ENCODE measurements at places on chromosomes 5 and 9. TPM values are rescaled to one million over a fixed set of nuclear protein-coding genes. Genes with fewer than 3 reads are reported as not detected.

- no peak for DNase-seq
Measured at GRCh38 chr9:7320841-7321240, 478.7 kb downstream of the DMAC1 start.

Gene HTR1A
- total RNA-seq: not detected

DNA sequence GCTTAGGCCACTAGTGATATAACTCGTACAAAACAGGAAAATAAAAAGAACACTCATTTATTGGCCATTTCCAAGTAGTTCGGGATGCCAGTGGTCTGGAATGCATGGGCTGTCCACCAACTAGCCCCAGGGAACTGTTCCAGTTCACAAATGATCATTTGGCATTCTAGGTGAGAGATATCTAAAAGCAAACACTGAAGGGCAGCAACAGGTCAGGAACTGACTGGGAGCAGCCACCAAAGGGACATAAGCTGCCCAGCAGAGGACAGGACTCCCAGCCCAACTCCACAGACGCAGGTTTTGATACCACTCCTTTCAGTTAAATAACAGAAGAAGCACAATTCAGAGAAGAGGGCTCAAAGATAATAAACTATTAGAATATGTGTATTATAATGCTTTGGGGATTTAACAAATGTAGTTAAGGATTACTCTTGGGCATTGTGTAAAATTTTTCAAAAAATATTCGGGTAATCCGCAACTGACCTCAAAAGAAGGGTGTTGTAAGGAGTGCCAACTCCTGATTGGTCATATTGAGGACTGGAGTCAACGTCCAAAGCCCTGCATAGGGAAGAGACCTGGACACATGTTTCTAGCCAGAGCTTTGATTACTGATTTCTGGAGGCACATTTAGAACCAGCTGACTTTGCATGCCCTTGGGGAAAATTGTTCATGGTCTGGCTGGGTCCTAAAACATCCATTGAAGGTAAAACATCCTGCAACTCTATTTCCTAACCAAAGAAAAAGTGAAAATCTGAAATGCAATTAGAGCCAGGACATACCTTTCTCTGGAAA is 320.0 kb downstream of the DNAH5 start:
- DNase-seq: no peak

DNA sequence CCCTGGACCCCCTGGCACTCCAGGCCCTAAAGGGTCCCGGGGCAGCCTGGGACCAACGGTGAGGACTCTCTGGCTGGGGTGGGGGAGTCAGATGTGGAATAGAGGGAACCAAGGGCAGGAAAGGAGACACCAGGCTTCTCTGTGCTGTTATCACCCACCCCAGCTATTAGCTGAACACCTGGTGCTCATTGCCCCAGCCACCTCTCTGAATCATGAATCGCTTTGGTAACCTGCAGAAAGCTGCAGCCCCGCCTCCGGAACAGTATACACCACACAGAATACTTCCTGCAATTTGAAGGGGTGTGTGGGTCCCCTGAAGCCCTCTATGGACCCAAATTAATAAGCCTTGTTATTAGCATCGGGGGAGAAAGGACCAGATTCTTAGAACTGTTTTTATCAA is 40.4 kb upstream of the ORM1 start:
- DNase-seq: no peak

DNA sequence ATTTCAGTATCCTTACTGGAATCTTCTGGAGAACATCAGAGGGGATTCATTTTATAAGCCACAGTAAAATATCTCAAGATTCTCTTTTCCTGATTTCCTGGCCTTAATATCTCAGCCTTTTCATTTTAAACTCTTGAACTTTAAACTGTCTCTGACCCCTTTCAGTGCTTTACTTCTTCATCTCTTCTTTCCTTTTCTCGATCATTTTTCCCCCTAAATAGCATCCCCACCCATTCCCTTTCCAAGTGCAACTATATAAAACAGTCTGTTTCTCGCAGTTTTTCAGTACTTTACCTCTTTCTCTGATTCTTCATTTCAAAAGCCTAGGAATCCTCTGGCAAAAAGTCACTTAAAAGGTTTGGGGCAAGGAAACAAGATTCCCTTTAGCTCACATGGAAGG is 80.5 kb downstream of the PALM2AKAP2 start:
- DNase-seq: no peak
